ENCODE measurements at places on chromosomes 11 and 22.

- no peak for DNase-seq
Observed at GRCh38 chr22:20117633-20118299, 740 bp upstream of the TRMT2A start.

DNA sequence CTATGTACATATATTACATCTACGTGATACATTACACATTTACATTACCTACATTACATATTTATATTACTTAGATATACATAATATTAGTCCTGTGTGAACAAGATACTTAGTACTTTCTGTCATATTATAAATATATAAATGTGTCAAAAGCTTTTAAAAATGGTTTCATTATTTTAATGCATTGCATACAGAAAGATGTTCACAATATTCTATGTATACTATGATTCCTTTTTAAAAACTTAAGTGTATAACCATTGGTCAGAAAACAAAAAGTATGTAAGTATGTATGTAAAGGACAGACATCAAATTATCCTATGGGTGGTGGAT lies 647 bp upstream of the ZW10 start:
- DNase-seq: no peak

DNA sequence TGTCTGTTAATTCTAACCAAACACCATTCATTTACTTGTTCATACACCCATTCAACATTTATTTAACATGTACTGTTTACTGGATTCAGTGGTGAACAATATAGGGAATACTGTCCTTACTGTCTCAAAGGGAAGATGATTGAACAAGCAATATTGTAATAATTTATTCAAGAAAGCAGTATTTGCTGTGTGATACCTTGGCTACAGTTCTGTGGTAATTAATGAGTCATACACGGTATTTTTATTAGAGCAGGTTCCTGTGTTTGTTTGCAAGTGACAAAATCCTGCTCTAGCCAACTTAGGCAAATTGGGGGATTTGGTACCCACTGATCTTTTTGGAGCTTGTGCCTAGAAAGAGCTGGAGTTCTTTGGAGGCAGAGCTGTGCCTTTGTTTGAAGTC lies 15.7 kb downstream of the PIH1D2 start:
- DNase-seq: no peak

- DNase-seq: no peak
Observed at GRCh38 chr11:82356316-82356715, 377.3 kb downstream of the FAM181B start.

DNA sequence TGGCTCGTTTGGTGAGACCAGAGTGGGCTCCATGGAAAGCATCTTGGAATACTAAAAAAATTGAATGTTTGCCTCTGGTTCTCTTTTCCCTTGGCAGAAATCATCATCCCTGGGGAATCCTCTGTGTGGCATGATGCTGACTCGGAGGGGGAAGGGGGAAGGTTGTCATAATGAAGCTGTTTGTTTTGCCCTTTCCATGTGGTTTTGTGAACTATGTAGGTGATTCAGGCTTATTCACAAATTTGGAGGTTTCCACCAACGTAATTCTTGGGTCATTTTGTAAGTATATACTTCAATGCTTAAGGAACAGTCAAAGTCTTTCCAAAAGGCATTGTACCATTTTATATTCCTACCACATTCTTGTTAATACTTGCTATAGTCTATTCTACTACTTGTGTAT lies 754.0 kb upstream of the FAT3 start:
- no peak for DNase-seq

DNA sequence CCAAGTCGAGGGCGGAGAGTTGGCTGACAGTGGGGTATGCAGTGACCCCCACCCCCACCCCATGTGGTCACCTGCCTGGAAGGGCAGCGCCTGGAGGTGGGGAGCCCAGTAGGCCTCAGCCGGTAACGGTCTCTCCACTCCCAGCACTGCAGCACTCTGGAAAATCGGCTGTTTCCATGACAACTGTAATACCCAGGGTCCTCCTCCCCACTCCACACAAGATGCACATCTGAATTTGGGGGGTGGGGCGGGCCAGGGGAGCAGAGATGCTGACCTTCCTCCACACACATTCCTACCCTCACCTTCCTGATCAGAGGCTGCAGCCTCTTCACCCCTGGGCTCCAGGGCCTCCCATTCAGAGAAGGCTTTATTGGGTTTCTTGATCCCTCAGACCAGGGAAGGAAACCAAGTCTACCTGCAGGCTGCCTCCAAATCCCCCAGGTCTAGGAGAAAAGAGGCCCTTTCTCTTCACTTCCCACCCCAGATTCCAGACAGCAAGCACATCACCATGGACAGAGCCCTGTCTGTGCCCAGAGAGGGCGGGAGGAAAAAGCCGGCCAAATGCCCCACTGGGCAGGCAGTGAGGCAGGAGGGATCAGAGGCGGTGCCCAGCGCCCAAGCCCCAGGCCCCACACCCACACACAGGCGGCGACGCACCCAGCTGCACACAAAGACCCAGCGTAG lies 46.5 kb downstream of the SLC22A12 start:
- DNase-seq: no peak

DNA sequence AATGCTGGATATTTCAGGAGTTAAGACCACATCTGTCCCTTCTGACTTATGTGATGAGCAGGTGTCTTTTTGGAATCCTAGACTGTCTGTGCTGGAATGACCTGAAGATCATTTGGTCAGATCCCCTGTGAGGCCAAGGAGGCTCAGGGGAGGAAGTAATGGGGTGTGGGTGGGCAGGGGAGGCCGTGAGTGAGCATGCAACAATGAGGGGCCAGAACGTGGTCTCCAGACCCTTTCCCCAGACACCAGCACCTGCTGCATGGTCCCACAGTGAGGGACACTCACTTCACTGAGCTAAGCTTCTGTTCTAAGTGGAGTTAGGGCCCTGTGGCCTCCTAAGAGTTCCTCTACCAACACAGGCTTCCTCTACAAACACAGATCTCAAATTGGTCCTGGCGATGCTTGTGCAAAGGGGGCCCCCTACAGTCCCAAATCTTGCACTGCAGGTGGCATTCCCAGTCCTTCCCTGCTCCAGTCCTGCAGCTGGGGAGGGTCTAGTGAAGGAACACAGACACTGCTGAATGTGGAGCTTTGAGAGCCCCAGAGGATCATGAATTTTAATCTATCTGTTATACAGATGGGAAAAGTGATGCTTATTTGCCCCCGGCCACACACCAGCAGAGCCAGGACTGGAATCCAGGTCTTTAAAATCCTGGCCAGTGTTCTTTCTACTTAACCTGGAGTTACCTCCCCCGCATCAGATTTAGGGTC lies 7.4 kb downstream of the USP2 start:
- DNase-seq: peak; percentile 47

DNA sequence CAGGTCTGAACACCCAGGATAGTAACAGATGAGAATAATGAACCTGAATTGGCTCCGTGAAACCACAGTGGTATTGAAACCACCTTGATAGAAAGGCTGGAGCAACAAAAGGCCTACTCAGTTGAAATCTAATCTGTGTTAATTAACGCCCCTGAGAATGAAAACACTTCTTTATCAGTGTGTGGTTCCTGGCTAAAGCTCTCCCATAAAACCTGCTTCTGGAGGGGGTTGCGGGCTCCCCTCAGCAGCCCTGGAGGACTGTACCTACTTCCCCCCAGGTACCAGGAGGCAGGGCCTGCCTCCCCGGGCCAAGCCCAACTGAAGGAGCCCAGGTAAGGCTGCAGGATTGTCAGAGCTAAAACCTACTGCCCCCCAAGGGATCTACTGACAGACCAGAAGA lies 54.6 kb downstream of the PLEKHA7 start:
- peak; percentile 30 for DNase-seq

GRCh38 chr11:133598906-133599305 lies 66.6 kb upstream of the OPCML start:
- no peak for DNase-seq

GRCh38 chr11:69585385-69585784 lies 55.6 kb upstream of the CCND1 start:
- no peak for DNase-seq

DNA sequence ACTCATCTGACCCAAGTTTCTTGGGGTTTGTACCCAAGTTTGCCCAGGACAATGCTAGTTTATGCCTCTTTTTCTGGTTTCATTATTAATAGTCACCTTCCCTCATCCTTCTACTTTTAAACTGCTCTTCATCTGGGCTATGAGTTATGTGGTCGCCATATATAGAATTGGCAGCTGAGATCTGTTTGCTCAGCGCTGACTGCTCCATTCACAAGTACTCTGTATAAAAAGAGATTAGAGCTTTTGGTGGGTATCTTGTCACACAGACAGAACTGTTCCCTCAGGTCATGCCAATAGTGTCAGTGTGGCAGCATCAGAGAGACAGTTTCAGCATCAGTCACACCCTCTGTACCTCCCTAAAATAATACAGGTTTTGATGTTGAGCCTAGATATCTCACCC lies 326.0 kb downstream of the RAB38 start:
- no peak for DNase-seq

- peak; percentile 37 for DNase-seq
Observed at GRCh38 chr11:35359321-35360054, 59.9 kb downstream of the SLC1A2 start.

GRCh38 chr11:100865443-100866065 lies 178.5 kb downstream of the ARHGAP42 start:
- no peak for DNase-seq

DNA sequence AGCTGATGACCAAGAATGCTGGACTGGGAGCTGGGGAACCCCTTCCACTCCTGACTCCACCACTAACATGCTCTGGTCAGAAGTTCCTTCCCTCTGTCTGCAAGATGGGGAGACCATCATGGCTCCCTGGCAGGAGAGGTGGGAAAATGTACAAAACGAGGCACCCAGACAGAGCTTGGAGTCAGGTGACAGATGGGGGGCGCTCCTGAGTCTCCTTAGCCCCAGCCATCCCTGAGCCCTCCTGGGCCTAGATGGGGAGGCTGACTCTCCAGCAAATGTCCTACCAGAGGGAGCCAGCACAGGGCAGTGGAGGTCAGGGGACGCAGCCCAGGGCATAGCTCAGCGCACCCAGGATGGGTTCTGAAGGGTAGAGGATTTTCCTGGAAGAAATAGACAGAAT lies 20.0 kb downstream of the KCNJ4 start:
- DNase-seq: no peak

GRCh38 chr11:31809857-31810778 lies 1.0 kb downstream of the PAX6 start:
- peak; percentile 74 for DNase-seq

- DNase-seq: no peak
Observed at GRCh38 chr11:112689851-112690250, 271.4 kb upstream of the NCAM1 start.

- DNase-seq: no peak
Observed at GRCh38 chr22:43570531-43571165, 158.8 kb downstream of the MPPED1 start.

DNA sequence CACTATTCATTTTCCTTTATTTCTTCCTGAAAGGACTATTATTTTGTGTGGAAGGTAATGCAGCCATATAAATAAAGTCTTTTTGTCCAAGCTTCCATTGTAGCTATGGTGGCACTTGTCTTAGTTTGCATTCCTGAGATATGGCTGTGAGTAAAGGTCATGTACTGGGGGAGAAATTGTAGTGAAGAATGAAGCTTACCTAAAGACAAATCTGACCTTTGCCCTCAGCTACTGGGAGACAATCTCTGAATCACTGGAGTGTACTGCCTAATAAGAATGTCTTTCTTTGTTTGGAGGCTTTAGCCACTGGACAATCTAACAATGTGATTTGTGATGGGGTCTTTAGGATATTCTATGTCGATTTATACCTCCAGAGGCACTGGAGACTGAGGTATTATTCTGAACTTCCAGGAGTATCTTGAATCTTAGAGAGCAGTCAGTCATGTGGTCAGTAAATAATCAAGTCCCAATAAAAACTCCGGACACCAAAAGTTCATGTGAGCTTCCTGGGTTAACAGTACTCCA lies 39.7 kb upstream of the OR5AK2 start:
- DNase-seq: no peak

DNA sequence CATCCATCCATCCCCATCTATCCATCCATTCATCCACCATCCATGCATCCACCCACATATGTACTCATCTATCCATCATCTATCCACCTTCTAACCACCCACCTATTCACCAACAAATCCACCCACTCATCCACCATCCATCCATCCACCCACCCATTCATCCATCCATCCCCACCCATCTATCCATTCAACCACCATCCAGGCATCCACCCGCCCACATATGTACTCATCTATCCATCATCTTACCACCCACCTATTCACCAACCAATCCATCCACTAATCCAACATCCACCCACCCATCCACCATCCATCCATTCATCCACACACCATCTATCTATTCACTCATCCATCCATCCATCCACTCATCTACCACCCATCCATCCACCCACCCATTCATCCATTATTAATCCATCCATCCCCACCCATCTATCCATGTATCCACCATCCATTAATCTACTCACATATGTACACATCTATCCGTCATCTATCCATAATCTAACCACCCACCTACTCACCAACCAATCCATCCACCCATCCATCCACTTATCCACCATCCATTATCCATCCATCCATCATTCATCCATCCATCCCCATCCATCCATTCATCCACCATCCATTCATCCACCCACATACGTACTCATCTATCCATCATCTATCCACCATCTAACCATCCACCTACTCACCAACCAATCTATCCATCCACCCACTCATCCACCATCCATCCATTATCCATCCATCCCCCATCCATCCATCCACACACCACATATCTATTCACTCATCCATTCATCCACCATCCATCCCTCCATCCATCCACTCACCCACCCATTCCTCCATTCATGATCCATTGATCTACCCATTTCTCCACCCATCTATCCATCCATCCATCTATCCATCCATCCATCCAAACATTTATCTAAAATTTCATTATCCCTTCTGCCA lies 940.0 kb downstream of the BRD1 start:
- DNase-seq: no peak

DNA sequence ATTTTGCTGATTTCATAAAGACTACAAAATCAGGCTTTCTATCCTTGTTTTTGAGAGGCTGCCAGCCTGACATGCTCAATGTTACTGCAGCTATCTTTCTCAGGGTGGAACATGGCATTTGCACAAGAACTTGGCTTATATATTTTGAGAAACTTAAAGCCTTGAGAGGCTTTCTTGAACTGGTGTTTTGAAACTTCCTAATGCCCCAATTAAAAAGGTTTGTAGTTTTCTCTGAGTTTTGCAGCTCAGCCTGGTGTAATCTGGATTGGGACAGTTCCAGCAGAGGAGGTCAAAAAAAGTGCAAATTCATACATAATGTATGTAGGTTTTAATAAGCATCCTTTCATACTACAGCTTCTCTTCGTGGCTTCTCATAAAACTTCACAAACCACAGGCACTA lies 223.4 kb downstream of the FAM76B start:
- DNase-seq: no peak

GRCh38 chr22:38259370-38259769 lies 13.4 kb downstream of the TMEM184B start:
- DNase-seq: no peak

DNA sequence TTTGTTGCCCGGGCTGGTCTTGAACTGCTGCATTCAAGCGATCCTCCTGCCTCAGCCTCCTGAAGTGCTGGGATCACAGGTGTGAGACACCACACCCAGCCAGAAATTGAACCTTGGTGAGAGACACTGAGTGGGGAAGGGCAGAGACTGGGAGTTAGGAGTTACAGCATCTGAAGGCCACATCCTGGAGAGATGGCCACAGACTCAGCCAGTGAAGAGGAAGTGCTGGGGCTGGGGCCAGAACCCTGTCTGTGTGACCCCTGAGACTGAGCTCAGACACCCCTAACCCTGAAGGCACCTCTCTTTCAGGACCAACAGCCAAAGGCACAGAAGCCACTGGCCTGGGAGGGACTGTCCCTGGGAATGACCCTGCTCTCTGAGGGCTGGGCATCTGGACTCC lies 33.8 kb downstream of the TXN2 start:
- no peak for DNase-seq

GRCh38 chr11:47587723-47588326 lies 1.3 kb downstream of the FAM180B start:
- no peak for DNase-seq

Measured in NCI-H2171 treated with DMSO at 0.1 percent for 48 hours (cell line).